Heart left ventricle (tissue), 16 donors: ENCODE measurements at places on chromosomes 1 and 21. TPM values are rescaled to one million over a fixed set of nuclear protein-coding genes. Genes with fewer than 3 reads are reported as not detected.
A peak's percentile ranks its signal among the peaks of the same experiment; 100 is the strongest.

GRCh38 chr1:221708076-221708571 lies 33.8 kb downstream of the DUSP10 start:
- peaks cover 13% of the 10 kb centered on the region for H3K4me1 ChIP-seq
- H3K27ac ChIP-seq: no peak overlapping the region
- H3K27me3 ChIP-seq: no peaks in the 10 kb centered on the region

DNA sequence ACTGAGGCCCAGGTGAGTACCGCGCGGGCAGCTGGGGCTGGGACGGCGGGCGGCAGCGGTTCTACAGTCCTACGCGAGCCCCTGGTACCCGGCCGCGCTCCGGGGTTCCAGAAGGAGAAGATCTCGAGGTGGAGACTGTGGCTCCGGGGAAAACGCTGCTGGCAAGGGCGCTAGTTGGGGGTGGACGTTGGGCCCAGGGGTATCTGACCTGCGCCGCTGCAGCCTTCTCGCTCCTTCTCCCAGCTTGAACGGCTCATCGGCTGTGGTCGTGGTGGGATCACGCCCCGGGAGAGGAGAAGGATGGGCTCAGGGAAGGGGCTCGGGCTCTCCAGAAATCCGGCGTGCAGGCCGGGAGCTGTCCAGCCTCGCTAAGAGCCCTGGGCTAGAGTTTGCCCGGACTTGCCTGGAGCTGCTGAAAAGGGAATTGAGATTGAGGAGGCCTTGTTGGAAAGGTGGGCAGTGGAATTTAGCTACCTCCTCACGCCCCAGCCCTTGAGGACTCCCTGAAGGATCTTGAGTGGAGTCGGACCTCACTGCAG lies 1.1 kb upstream of the POU3F1 start:
- no peak overlapping the region for H3K27ac ChIP-seq
- peak overlapping the region; percentile 52 for H3K4me3 ChIP-seq
- peaks cover 25% of the 10 kb centered on the region for H3K4me1 ChIP-seq
- H3K27me3 ChIP-seq: peaks cover 31% of the 10 kb centered on the region
- H3K36me3 ChIP-seq: no peaks in the 10 kb centered on the region

DNA sequence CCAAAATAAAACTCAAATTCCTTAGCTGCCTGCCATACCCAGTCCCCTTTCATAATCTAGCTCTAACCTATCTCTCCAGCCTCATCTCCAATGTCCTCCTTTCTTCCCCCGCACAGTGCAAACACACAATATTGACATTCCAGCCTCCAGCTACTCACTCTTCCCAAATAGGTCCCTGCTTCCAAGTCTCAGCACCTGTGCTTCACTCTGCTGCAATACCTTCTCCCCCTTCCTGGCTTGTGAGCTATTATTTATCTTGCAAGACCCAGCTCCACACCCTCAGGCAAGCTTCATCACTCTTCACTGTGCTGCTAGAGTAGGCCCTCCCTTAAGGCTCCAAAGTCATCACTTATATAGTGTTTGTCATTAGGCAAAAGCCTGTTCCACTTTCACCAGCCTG lies 9.7 kb downstream of the PLPP3 start:
- H3K4me3 ChIP-seq: no peak overlapping the region
- H3K27ac ChIP-seq: peak overlapping the region; percentile 4
- peaks cover 43% of the 10 kb centered on the region for H3K4me1 ChIP-seq
- no peaks in the 10 kb centered on the region for H3K27me3 ChIP-seq
- H3K36me3 ChIP-seq: no peaks in the 10 kb centered on the region

DNA sequence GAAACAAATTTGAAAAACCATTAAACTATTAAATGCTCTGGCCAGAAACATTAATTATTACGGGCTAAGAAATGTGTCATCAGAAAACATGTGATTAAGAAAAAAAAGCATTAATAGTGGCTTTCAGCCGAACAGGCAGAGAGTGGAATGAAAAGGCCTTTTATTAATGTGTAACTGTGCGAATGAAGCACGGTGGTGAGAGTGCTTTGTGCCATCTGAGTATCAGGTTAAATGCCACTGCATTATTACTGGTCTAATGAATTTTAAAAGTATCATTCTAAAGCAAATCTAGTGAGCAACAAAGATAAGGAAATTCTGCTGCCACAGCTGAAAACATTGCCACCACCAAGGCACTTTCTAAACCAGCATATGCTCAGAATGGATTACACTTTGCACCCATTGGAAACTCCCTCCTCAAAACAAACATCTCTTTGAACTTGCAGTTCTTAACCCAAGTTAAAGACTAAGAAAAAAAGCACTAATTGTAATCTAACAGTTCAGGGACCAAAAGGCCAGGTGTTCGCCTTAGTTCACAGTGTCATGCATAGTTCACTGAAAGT lies 30.0 kb upstream of the SSX2IP start:
- peaks cover 14% of the 10 kb centered on the region for H3K4me1 ChIP-seq
- H3K27me3 ChIP-seq: no peaks in the 10 kb centered on the region
- DNase-seq: no peak
- no peak overlapping the region for H3K4me3 ChIP-seq

GRCh38 chr1:206066479-206067171 lies 13.7 kb downstream of the RHEX start:
- no peaks in the 10 kb centered on the region for H3K27me3 ChIP-seq
- no peak overlapping the region for H3K27ac ChIP-seq
- no peak overlapping the region for H3K4me3 ChIP-seq
- no peaks in the 10 kb centered on the region for H3K36me3 ChIP-seq
- DNase-seq: no peak

DNA sequence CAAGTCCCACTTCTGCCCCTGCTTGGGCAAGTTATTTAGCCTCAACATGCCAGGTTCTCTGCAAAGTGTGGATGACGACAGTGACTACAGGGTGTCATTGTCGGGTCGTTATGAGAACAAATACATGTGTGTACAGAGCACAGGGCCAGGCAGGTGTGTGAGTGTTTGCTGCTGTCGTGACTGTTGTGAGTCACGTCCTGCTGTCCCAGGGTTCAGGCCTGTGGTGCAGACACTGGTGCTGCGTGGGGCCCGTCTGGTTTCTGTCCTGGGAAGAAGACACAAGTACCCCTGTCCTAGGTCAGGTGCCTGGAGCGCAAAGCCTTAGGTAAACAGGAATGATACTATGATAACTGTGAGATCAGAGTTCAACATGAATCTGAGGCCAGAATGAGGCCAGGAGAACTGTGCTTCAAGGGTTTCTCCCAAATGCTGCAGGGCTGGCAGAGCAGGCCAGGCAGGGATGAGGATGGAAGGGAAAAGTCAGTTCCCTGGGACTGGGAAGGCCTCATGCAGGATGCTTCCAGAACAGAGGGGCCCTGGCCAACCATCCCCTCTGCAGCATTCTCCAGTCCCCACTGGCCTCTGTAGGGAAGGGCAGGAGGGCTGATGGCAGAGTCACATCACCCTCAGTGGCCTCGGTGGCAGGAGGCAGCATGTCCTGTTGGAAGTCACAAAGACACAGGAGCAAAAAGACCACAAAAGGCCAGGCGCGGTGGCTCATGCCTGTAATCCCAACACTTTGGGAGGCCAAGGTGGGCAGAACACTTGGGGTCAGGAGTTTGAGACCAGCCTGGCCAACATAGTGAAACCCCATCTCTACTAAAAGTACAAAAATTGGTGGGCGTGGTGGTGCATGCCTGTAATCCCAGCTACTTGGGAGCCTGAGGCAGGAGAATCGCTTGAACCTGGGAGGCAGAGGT lies 15.7 kb downstream of the GPR157 start:
- no peaks in the 10 kb centered on the region for H3K36me3 ChIP-seq
- H3K27ac ChIP-seq: no peak overlapping the region
- no peak for DNase-seq
- no peak overlapping the region for H3K4me3 ChIP-seq
- no peaks in the 10 kb centered on the region for H3K4me1 ChIP-seq

- no peaks in the 10 kb centered on the region for H3K27me3 ChIP-seq
- no peaks in the 10 kb centered on the region for H3K36me3 ChIP-seq
- no peaks in the 10 kb centered on the region for H3K4me1 ChIP-seq
- no peak overlapping the region for H3K4me3 ChIP-seq
- no peak overlapping the region for H3K27ac ChIP-seq
Observed at GRCh38 chr1:188426561-188426960, 1597.8 kb downstream of the PLA2G4A start.

- no peaks in the 10 kb centered on the region for H3K4me1 ChIP-seq
Observed at GRCh38 chr1:189269011-189269410, 1208.7 kb downstream of the BRINP3 start.

Gene KRTAP19-3
- polyA plus RNA-seq: not detected

Gene FCMR
- polyA plus RNA-seq: 4.0 TPM

Gene MCOLN2
- polyA plus RNA-seq: not detected

Gene RNU1-4
- polyA plus RNA-seq: not detected

Gene CAMTA1
- 303 TPM for polyA plus RNA-seq

Gene RCC2
- 15.2 TPM for polyA plus RNA-seq

Gene DHDDS
- 22.0 TPM for polyA plus RNA-seq
